ENCODE measurements at places on chromosomes 3 and 15.

DNA sequence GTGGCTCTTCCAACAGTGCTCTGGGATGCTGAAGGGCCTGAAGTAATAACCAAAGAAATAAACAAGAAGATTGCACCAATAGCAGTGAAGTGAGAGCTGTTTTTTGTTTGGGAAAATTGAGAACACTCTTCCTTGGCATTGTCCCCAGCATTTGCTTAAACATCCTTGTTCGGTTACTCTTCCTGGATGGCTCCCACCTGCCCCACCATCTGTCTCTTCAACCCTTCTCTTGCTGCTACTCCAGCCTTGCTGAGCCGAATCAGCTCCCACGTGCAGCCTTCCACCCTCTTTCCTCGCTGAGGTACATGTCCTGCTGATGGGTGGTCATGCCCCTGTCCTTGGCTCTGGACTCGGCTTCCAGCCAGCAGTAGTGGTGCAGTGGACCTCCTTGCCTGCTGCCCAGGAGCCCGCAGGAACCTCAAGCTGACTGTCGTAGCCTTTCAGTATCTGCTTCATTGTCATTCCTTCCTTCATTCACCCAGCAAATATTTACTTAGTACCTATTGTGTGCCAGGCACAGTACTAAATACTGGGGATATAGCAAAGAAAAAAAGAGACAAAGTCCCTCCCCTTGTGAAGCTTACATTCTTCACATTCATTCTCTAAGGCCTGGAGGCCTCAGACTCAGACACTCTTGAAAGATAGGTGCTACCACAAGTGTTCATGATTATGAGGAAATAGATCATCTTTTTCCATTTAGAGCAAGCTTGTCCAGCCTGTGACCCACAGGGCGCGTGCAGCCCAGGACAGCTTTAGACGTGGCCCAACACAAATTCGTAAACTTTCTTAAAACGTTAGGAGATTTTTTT, 17.1 kb upstream of the VILL start:
- DNase-seq, result no peak

GRCh38 chr3:191269289-191270085, 59.7 kb upstream of the CCDC50 start:
- DNase-seq, result no peak

DNA sequence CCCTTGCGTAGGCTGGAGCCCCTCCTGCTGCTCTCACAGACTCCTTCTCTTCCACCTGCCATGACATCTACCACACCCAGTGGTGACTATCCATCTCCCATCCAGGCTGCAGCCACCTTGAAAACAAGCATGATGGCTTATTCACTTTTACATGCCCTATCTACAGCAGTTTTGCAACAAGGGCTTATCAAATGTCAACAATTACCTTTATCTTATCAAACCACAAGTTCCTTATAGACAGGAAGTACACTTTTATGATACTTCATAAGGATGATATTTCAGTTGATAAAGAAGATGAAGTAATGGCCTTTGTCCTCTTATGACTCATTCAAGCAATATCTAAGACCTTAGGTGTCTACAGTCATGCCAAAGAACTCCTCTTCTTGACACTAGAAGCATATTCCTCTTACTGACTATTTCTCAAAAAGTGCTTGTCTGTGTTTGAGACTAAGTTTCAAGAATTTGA, 125.3 kb upstream of the SPRED1 start:
- DNase-seq, result no peak

DNA sequence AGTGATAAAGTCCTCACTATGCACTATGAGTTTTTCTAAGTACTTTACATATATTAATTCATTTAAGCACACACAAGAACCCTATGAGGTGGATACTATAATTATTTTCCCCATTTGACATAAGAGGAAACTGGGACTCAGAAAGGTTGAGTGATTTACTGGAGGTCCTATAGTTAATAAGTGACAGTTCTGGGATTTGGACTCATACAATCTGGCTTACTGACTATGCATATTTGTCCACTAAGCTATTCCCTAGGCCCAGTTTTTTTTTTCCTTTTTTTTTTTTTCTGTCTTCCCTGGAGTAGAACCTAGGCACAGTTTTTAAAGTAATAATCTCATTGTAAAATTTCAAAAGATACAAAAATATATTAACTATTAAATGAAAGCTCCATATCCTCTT, 6.3 kb upstream of the RTP2 start:
- no peak for DNase-seq

DNA sequence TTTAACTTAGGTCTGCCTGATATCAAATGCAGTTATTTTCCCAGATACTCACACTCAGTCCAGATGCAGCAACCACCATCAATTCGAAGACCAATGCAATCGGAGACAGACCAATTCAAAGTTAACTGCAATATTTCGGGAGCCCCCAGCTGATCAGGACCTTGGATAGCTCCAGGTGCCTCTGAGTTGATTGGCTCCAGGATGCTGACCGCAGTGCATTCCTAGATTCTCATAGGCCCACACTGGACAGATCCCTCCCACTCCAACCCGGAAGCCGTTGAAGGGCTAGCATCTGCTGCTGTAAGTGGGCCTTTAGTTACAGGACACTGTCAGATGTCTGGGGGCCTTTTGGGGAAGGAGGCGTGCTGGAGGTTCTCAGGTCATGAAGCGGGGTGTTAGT, 89.5 kb upstream of the ATP2B2 start:
- no peak for DNase-seq

DNA sequence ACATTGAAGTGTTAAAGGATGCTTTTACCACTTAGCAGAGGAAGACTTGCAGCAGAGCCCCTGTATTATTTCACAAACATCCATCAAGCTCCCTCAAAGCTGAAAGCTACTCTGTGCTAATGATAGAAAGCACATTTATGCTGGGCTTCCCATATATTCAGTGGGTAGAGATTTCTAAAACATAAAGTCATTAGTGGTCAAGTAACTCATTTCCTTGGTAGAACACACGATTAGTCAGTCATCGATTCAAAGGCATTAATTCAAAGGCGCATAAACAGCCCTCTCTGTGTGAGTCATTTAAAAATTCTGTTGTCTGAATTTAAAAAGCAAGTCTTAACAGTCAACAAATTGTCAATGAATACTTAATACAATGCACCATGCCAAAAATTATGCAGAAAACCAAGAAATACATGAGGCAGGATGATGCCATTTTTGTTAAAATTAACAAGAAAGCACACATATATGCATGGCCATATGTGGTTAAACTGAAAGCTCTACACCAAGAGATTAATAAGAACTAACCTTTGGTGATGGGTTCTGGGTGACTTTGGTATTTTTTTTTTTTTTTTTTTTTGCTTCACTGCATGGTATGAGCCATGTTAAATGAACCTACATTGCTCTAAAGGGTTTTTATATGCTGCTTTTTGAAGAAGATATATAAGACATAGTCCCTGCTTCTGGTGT, 61.7 kb downstream of the LDHAL6B start:
- DNase-seq, result no peak

- DNase-seq, result no peak
Observed at GRCh38 chr3:173938159-173938558, 540.6 kb downstream of the NLGN1 start.

DNA sequence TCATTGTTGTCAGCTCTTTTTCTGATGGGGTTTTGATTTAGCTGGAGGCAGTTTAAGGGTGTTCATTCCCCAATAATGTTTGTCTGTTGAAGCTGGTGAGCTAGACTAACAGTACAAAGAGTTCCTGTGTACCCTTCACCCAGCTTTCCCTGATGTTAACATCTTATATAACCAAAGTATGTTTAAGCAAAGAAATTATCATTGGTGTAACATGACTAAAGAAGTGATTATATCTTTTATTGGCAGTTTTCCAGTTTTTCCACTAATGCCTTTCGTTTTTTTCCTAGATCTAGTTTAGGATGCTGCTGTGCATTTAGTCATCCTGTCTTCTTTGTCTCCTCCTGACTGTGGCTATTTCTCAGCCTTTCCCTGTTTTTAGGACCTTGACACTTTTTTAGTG, 165.6 kb downstream of the LPP start:
- no peak for DNase-seq

DNA sequence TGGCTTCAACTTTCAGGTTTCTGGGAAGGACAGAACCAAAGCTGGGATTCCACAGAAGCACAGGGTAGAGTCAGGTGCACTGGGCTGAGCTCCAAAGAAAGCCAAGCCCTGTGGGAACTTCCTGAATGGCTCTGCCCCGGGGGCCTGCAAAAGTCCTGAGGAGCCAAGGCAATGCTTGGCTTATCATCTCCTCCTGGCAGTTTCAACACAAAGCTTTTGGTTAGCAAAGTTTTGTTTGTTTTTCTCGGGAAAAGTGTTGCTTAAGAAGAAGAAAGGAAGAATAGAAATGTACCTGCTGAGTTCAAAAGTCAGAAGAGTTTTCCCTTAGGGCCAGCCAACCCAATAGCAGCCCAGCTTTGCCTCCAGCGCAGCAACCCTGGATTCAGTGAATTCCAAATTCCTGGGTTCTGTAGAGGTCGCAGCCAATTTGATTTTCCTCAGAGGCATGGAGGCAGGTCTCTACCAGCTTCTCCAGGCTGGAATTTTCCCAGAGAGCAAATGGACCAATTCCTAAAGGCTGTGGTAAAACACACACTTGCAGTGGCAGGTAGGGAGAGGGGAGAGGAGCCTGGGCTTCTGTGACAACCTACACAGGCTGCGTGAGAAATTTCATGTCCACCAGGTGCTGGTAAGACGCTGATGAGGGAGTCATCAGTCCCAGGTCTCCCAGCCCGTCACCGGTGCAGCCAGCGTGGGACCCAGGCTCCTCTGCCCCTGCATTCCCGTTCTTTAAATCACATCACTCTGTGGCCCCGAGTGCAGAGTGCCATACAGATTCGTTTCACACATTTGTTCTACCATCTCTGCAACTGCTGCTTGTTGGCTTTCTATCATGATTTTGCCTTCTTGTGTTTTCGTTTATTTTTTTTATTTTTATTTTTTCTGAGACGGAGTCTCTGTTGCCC, 54.3 kb upstream of the SNRPA1 start:
- DNase-seq, result no peak

- DNase-seq, result no peak
Observed at GRCh38 chr3:161219495-161219894, 1.6 kb upstream of the NMD3 start.

Measured in stimulated activated CD4-positive, alpha-beta T cell treated with anti-CD3 and anti-CD28 coated beads, TNF-alpha, amount 100 ng/mL, for 1 hour (primary cell).